ENCODE measurements at places on chromosomes 7 and 10. TPM values are rescaled to one million over a fixed set of nuclear protein-coding genes. Genes with fewer than 3 reads are reported as not detected.

CEP41 gene
- total RNA-seq: 3.8 TPM

GNAI1 gene
- total RNA-seq: 12.4 TPM

GJD4 gene
- not detected for total RNA-seq

NEBL gene
- 666 TPM for total RNA-seq

PCLO gene
- 1.7 TPM for total RNA-seq

HSPB1 gene
- total RNA-seq: 3,139 TPM

C7orf57 gene
- not detected for total RNA-seq

TCF7L2 gene
- total RNA-seq: 12.4 TPM

LIPK gene
- total RNA-seq: not detected

COL17A1 gene
- 0.43 TPM for total RNA-seq

PRKAR2B gene
- total RNA-seq: 23.2 TPM

GRM3 gene
- total RNA-seq: not detected

INMT gene
- 48.1 TPM for total RNA-seq

Measured in Right ventricle myocardium inferior (tissue), 1 donor.